Stimulated activated naive CD8-positive, alpha-beta T cell treated with anti-CD3 and anti-CD28 coated beads, Interleukin-15, Interleukin-2, amounts not matched to agents 100 U/mL and 50 U/mL, for 24 hours (primary cell): ENCODE measurements at places on chromosomes 7 and 10.

GRCh38 chr10:65416094-65416493, 1509.7 kb upstream of the LRRTM3 start:
- DNase-seq, result no peak

- no peak for DNase-seq
Observed at GRCh38 chr10:69739634-69740033, 62.1 kb upstream of the COL13A1 start.

GRCh38 chr7:140003913-140004382, 58.8 kb downstream of the PARP12 start:
- DNase-seq, result peak; percentile 20

DNA sequence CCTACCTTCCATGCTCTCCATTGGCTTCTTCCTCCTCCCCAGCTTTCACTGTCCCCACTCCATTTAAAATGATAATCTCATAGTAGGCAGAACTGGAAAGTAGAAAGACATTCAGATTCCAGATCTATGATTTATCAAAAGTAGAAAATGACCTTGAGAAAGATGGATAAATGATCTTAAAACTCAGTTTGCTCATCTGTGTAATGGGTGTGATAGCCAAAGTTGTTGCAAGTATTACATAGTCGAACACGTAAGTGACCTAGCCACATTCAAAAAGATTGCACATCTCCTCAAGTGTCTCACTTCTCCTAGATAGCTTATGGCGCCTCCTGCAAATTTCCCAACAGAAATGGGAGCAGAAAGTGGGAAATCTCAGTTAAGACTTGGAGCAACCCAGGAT, 89.8 kb upstream of the FGL2 start:
- DNase-seq, result no peak

GRCh38 chr7:137937202-137937560, 64.7 kb downstream of the CREB3L2 start:
- no peak for DNase-seq

- DNase-seq, result peak; percentile 55
Observed at GRCh38 chr7:519484-520390, at the start of gene PDGFA. TSS of gene PDGFA (minus strand) at chr7:519846. CDS start at chr7:519001, 845 bp downstream.

DNA sequence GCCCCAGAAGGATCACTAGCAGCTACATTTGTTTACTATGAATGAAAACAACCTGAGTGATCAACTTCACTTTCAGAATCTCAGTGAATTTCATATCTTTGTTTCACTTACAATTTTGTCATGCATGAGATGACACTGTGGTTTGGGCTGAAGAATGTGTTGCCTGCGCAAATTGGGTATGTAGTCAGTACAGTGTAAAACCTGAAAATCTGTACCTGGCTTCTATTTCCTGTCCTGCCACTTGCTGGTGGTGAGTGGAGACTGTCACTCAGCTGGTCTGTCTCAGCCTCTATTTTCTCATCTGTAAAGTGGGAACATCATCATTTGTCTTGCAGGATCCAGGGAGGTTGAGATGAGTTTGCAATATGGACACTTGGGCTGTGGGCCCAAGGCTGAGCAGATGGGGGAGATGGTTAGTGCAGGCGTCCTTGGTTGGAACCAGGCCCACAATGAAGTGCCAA, 118.0 kb downstream of the WDFY4 start:
- no peak for DNase-seq

- no peak for DNase-seq
Observed at GRCh38 chr10:121633056-121633455, 34.8 kb upstream of the FGFR2 start.

DNA sequence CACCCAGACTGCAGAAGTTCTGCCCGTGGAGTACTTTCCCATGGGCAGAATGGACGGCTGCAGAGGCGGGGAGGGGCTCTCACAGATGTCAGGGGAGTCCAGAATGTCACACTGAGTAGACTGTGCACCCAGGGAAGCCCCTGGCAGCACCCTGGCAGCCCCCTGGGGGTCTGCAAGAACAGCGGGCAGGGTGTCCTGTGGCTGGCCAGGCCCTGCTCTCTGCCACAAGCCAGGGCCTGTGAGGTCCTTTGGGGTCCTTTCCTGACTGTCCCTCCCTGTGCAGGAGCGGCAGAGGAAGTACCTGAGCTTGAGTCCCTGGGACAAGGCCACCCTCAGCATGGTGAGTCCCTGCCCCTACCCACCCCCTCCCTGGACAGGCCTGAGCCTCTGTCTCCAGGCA, 6.1 kb upstream of the SH2B2 start:
- DNase-seq, result no peak

GRCh38 chr10:8304861-8305260, 250.4 kb downstream of the GATA3 start:
- DNase-seq, result no peak

- DNase-seq, result no peak
Observed at GRCh38 chr7:117323305-117323850, 520 bp upstream of the WNT2 start.

- DNase-seq, result peak; percentile 71
Observed at GRCh38 chr7:131692131-131692960, 135.9 kb upstream of the PODXL start.

DNA sequence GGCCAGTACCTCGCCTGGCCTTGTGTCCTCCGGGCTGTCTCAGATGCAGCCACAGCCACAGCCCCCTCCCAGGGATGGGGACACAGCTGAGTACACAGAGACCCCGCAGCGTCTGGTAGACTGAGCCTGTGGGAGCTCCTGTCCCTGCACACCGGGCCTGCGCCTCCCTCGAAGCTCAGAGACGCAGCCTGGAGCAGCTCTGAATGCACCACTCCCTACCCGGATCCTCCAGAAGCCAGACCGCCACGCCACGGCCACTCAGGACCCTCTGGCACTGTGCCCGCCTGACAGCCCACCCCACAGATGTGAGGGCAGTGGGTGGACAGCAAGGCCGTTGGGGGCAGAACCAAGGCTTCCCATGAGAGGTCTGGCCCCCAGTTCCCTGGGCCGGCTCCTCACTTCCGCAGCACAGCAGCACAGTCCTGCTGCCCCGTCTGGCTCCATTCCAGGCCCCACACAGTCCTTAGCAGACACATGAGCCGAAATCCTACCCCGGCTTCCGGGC, 40.8 kb downstream of the PAPOLB start:
- no peak for DNase-seq

DNA sequence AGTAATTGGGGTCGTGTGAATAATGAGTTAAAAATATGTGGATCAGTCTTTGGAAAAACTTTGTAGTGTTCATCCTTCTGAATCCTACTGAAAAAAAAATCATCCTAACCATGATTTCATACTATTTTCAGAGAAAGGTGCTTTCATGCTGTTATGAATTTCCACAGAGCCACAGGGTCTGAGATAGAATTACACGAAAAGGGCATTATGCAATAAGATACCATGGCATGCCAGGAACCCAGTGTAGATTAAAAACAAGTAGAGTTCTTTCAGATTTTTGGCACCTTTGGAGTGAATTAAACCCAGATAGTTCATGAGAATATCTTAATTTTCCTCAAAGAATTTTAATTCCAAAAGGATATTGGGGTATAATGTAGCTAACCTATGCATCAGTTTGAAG, 47.5 kb upstream of the AGMO start:
- no peak for DNase-seq

DNA sequence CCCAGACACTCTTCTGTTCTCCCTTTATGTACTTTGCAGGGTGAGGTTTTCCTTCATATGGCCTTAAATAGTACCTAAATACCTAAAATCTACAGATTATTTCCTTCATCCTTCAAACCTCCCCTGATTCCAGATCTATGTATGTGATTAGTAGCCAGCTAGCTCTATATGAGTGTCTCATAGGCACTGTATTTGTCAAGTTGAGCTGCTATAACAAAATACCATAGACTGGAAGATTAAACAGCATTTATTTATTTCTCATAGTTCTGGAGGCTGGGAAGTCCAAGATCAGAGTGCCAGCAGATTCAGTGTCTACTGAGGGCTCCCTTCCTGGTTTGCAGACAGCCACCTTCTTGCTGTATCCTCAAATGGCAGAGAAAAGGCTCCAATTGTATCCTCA, 60.6 kb upstream of the MSRB2 start:
- no peak for DNase-seq

- no peak for DNase-seq
Observed at GRCh38 chr7:92973293-92973731, 136.9 kb upstream of the CDK6 start.

DNA sequence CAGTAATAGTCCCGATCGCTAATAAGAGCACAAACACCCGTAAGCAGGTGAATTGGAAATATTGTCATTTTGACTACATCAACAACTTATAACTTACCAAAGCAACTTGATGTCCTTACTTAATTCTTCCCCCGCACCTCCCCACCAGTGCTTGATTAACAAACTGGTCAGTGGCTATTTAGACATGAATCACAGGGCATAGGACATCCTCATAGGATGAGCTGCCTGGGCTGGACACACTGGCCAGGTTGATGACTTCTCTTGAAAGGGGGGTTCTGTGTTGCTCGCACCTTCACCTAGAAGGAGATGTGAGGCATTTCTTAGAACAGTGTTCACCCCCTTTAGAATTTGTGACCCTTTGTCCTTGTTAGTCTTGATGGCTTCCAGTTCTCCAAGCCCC, 163.2 kb downstream of the TCF7L2 start:
- DNase-seq, result no peak

DNA sequence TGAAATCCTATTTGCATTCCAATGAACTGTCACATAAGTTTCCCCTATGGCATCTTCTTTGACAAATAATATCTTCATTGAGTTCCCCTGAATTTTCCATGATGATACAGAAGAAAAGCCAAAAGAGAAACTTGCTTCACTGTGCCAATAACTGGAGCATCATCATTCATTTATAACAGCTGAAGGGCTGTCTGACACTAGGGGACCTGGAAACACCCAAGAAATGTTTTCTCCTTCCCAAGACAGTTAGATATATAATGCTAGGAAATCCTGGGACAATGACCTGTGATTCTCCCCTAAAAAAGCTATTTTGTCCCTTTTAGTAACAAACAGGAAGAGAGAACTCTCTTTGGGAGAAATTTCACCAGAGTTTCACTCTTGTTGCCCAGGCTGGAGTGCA, 133.6 kb downstream of the SEMA3C start:
- DNase-seq, result no peak

DNA sequence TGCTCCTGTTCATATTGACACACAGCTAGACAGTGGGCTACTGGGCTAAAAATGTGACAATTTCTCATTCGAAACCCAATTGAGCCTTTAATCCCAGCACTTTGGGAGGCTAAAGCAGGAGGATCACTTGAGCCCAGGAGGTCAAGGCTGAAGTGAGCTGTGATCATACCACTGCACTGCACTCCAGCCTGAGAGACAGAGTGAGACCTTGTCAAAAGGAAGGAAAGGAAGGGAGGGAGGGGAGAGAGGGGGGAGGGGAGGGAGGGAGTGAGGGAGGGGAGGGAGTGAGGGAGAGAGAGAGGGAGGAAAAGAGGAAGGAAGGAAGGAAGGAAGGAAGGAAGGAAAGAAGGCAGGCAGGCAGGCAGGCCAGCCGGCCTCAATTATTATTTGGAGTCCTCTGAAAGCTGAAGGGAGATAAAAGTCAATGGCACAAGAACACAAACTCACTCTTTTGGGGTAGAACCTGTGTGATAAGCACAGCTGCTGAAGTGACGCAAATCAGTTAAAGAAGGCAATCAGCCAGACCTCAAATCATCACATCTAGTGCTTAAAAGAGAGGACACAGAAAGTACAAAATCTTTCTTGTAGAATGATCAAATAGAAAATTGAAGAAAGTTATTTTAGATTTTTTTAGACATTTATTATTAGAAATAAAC, 98.1 kb downstream of the CCDC71L start:
- DNase-seq, result no peak

DNA sequence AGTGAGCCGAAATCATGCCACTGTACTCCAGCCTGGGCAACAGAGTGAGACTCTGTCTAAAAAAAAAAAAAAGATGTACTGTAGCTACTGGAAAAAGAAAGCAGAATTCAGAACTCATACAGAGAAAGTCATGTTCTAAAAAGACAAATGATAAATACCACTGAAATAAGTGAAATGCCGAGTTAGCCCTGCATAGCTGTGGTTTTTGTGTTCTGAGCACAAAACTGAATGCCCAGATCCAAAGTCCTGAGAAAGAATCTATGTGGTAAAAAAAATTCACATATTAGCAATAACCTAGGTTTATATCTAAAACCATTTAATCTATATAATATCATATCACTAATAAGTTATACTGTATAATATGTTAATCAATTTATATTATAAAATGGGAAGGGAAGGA, 29.3 kb upstream of the HECW1 start:
- DNase-seq, result no peak

GRCh38 chr7:55105952-55106351, 87.1 kb downstream of the EGFR start:
- no peak for DNase-seq

DNA sequence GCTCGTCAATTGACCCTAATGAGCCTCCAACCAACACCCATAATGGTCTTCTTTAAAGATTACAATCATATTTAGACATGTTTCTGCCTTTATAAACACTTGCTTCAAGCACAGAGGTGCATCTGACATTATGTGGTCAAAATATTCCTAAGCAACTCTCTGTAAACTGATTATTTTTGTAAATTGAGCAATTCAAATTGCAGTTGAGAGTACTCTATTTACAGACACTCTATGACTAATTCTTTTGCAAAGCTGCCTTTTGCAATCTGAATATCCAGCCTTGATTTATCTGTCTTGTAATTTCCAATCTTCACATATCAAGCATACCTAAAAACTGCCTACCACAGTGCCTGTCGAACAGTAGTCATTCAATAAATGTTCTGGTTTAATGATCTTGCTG, 112.0 kb downstream of the PDE1C start:
- no peak for DNase-seq

DNA sequence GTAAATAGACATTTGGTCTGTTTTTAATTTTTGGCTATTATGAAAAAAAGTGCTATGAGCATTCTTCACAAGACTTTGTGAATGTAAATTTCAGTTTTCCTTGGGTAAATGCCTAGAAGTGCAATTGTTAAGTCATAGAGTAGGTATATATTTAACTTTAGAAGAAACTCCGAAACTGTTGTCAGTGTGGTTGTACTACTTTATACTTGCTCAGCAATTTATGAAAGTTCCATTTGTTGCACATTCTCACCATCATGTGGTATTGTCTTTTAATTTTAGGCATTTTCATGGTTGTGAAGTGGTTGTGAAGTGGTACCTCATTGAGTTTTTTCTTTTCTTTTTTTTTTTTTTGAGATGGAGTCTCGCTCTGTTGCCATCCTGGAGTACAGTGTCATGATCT, 60.0 kb downstream of the TYW1 start:
- DNase-seq, result no peak

- DNase-seq, result no peak
Observed at GRCh38 chr10:59333701-59334100, 28.6 kb downstream of the FAM13C start.

DNA sequence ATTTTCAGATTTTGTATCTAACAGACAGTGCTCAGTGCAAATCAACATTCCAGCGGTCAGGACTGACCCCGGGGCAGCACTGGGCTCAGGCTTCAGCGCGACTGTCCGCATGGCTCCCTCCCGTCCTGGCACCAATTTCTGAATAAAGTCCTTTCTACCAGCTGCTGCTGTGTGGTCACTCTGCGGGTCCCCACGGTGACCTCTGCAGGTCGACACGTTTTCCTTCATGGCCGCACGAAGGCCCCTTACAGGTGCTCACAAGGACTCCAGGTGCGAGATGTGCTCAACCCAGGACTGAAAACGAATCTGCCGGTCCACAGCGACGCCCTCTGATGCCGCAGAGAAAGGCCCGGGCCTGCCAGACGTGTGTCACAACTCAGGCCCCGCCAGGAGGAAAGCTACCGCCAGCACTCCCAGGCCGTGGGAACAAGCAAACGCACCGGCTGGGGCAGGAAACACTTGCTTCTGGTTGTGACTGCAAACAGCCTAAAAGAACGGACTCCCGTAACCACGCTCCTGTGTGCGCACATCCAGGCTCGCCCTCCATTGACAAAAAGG, 3.7 kb upstream of the UTF1 start:
- DNase-seq, result no peak

- no peak for DNase-seq
Observed at GRCh38 chr10:11796474-11796873, 26.7 kb upstream of the PROSER2 start.
